ENCODE measurements at places on chromosomes 12 and 14.

- DNase-seq = peak; percentile 92
Measured at GRCh38 chr14:90396341-90397339, at the start of gene CALM1. CALM1 (plus strand) TSS chr14:90397029; CDS start chr14:90397231, 202 bp downstream.

DNA sequence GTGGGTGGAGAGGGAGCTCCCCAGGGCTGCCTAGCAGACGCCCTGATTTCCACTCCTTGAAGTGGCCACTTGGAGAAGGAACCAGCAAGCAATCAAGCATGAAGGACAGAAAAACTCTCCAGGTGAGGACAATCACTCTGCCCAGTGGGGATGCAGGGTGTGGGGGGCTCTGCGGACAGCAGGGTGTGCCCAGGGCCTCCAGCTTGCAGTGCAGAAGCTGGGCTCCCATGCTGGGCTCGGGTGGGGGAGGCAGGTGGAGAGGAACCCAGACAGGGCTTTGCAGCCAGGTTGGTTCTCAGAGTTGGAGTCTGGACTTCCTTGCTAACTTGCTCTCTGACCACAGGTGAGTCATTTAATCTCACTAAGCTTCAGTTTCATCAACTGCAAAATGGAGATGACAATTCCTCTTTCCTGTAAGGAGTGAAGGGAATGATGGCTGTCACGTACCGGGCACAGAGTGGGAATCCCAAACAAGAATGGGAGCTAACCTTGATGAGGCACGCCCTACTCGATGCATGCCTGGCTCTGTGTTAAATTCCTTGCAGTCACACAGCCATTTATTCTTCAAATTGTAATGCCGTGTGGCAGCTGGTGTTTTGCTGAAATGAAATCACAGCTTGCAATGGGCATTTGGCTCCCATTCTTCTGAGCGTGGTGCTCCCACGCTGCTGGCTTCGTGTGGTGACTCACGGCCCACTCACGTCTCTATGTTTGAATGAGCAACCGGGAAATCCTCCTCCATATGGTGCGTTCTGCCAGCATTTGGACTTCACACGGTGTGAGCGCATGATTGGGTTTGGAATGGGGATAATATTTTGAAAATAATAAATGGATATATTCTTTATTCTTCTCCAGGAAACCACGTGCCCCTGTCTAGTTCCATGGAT lies 75.2 kb downstream of the PRIMA1 start:
- DNase-seq = peak; percentile 97

DNA sequence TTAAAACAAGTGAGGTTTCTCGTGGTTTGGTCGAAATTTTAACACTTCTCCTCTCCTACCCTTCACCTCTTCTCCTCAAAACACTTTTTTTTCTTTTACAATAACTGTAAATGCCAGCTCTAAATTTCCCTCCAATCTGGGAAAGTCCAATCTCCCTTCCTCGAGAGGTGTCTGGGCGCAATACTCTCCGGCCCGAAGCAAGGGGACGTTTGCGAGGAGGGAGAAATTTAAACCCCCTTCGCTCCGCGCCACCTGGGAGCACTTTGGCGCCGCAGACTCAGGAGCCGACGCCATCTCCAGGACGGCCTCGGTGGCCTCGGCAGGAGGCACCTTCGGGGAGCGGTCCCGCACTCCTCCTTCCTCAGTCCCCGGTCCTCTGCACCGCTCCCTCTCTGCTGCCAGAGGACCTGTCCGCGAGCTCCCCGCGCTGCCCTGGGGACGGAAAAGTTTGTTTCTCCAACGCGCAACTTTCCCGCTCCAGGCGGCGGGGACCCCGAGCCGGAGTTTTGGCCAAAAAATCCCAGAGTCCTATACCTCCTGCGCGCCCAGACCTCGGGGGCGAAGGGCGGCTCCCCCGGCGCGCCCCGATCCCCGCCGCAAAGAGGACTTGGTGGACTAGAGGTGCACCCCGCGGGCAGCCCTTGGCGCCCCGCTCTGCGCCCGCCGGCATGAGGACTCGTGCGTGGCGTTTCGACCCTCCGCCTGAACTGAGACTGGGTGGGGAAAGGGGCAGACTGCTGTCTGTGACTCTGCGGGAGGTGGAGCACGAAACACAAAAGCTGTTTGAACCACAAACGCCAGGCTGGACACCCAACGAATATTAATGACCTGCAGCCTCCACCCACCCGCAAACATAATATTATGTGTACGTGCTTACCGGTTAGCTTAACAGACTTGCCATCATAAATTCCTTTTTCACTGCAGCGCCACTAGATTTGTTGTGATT lies 95.2 kb upstream of the HMGA2 start:
- DNase-seq = no peak

GRCh38 chr12:44063671-44064070 lies 227.8 kb downstream of the TMEM117 start:
- DNase-seq = no peak

- peak; percentile 25 for DNase-seq
Measured at GRCh38 chr14:76152333-76152681, 585 bp downstream of the GPATCH2L start.

- no peak for DNase-seq
Measured at GRCh38 chr12:78293059-78293686, 462.5 kb downstream of the NAV3 start.

- DNase-seq = no peak
Measured at GRCh38 chr14:104749111-104749649, 3.8 kb upstream of the SIVA1 start.

- no peak for DNase-seq
Measured at GRCh38 chr12:86669010-86669409, 412.8 kb upstream of the MGAT4C start.

GRCh38 chr12:85979641-85980040 lies 105.5 kb downstream of the NTS start:
- DNase-seq = no peak

GRCh38 chr12:108568338-108569154 lies 6.2 kb downstream of the ISCU start:
- peak; percentile 58 for DNase-seq

- DNase-seq = no peak
Measured at GRCh38 chr12:92821142-92821541, 108.0 kb downstream of the EEA1 start.

DNA sequence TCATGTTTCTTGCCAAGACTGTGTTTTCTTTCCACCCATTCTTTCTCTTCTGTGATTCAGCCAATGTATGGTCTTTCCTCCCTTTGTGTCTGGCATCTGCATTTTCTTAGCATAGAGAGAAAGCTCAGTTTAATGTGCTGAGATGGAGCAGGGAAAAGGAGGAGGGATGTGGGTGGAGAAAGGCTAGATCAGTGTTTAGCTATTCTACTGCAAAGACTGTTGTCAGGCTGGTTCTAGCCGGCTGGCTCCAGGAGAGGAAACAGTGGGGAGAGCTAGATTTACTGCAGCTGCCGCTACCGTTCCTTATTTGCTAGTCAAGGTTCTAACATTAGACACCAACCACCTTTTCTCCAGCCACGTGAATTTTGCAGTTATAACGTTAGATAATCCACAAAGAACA lies 5.2 kb upstream of the RIMKLB start:
- DNase-seq = peak; percentile 94

GRCh38 chr12:71565535-71565934 lies 98.1 kb downstream of the ZFC3H1 start:
- DNase-seq = no peak

- DNase-seq = no peak
Measured at GRCh38 chr12:108432423-108433121, 82.5 kb upstream of the FICD start.

Data from DMS79 treated with DMSO at 0.1 percent for 48 hours (cell line).